ENCODE measurements at places on chromosomes 1 and 21.
A peak's percentile ranks its signal among the peaks of the same experiment; 100 is the strongest.

DNA sequence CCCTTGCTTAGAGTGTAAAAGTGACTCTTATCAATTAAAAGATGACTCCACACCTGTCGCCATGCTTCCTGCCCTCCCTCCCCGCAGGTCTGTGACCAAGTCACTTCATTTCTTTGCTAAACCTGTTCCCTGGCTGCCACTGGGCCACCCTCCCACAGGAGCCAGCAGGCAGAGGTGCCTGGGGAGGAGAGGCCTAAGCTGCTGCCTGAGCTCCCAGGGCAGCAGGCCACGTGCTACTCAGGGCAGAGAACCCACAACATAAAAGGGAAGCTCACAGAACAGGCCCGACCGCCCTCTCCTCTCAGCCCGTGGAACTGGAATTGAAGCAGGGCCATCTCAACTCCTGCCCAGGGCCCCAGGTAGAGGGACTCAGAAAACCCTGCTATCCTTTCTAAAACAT is 4.9 kb downstream of the C1orf198 start:
- DNase-seq = peak; percentile 36

- DNase-seq = peak; percentile 90
Measured at GRCh38 chr21:34881839-34882371, 167.2 kb downstream of the RUNX1 start.

GRCh38 chr1:167799747-167800146 is 78.0 kb downstream of the MPZL1 start:
- no peak for DNase-seq

DNA sequence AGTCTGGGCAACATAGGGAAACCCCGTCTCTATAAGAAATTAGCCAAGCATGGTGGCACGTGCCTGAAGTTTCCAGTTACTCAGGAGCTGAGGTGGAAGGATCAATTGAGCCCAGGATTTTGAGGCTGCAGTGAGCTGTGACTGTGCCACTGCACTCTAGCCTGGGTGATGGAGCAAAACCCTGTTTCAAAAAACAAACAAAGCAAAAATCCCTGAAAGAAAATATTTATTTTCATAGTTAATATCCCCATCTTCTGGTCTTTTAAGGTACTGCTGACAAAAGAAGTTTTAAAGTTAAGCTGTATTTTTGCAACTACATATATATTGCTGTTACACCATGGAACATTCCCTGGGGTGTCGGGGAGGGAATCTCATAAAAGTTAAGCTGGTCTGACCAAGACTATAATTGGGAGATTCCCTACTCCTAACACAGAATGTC is 26.0 kb downstream of the VAMP4 start:
- DNase-seq = peak; percentile 74

GRCh38 chr1:116540088-116540487 is 30.7 kb downstream of the CD58 start:
- DNase-seq = peak; percentile 32

DNA sequence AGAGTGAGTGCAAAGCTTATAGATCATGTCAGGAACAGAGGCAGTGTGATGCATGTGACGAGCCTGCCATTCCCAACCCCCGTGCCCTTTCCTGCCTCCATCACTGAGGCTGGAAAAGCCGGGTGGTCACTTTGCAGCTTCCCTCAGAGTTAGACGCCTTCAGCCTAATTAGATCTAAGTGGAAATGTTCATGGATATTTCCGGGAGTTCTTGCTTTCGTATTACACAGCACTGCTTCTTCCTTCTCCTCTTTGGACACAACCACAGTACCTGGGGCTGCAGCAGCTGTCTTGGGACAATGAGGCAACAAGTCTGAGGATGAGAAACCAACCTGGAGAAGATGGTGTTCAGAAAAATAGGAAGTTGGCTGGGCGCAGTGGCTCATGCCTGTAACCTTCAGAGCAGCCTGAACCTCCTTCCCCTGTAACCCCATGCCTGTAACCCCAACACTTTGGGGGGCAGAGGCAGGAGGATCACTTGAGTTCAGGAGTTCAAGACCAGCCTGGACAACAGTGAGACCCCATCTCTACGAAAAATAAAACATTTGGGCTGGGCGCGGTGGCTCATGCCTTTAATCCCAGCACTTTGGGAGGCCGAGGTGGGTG is 24.5 kb downstream of the SERINC2 start:
- no peak for DNase-seq

GRCh38 chr1:38585460-38585859 is 274.1 kb downstream of the RRAGC start:
- DNase-seq = no peak

Measured in kidney tubule cell (primary cell).